ENCODE measurements at places on chromosomes 1 and 21.
A peak's percentile ranks its signal among the peaks of the same experiment; 100 is the strongest.

DNA sequence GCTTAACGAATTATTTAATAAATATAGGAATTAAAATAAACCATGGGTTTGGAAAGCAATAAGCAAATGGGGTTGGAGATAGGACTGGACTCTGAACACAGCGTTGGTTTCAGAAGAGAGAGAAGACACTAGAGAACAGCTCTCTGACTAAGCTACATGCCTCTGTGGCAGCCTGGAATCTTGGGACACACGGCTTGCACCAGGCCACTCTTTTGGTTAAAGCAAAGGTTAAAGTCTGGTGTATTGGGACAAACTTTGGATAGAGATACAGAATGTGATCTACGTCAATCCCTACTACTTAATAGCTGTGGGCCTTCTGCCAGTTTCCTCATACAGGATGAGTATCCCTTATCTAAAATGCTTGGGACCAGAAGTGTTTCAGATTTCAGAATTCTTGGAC, 49.7 kb upstream of the HSD17B7 start:
- no peak for DNase-seq

- DNase-seq: no peak
Measured at GRCh38 chr21:45792682-45793383, 149.3 kb downstream of the PCBP3 start.

DNA sequence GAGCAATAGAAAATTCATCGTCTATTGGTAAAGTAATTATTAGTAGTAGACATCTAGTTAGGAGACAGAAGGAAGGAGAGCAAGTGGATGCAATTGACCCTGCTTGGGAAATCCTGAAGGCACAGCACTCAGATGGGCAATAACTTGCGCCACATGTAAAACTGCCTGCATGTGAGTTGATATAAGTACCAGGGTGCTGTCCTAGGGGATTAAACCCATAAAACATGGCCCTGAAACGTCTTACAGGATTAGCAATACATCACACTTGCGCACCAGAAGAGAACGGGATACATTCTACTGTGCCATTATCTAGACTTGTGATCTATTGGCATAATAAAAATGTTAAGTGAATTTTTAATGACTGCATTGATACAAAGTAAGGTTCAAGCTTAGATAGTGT, 277.5 kb upstream of the LYPLAL1 start:
- DNase-seq: no peak

DNA sequence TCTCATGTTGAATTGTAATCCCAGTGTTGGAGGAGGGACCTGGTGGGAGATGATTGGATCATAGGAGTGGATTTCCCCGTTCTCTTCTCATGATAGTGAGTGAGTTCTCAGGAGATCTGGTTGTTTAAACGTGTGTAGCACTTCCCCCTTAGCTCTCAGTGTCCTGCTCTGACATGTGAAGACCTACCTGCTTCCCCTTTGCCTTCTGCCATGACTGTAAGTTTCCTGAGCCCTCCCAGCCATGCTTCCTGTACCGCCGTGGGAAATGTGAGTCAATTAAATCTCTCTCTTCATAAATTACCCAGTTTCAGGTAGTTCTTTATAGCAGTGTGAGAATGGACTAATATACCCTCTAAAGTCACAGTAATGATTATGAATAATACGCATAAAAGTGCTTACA, 248.4 kb upstream of the LRRC7 start:
- DNase-seq: no peak

GRCh38 chr1:78114034-78114956, 68.5 kb downstream of the GIPC2 start:
- DNase-seq: peak; percentile 71

GRCh38 chr1:59605184-59605583, 209.6 kb upstream of the HOOK1 start:
- DNase-seq: no peak
